ENCODE measurements at places on chromosomes 12 and 14. TPM values are rescaled to one million over a fixed set of nuclear protein-coding genes. Genes with fewer than 3 reads are reported as not detected.

DNA sequence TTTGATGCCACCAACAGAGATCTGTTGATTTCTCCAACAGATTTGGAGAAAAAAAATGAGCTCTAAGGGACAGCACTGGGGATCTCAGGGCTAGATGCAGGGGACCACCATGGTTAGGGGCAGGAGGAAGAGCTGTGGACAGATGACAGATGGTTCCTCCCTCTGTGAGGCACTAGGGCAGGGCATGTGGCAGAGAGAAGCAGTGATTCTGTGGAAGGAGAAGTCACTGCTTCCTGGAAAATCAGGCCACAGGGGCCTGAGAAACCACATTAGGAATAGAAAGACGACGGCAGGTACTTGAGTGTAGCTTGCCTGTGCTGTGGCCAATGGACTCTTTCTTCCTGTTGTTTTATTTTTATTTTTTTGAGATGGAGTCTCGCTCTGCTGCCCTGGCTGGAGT is 24.9 kb upstream of the TMED2 start:
- no peak for DNase-seq

DNA sequence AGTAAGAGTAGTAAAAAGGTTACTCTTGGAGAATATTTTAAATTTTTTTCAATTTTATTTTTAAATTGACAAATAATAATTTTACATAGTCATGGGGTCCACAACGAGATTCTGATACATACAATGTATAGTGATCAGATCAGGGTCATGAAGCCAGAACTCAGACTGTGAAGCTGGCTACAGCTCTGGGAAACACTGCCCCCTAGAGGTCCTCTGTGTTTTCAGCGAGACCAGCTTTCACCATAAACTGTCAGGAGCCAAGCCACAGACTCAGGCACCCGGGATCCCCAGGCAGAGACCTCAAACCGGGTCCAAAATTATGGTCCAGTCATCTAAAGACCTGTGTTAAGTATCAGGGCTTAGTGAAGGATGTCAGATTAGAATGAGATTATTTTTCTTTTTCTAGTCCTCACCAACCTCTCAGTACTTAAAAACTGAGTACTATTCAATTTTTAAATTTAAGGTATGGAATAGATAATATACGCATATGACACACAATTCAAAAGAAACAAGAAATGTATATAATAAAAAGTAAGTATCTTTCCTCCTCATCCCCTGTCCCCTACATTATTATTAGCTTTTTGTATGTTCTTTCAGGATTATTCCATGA is 397.1 kb downstream of the MDGA2 start:
- peak; percentile 33 for DNase-seq

DNA sequence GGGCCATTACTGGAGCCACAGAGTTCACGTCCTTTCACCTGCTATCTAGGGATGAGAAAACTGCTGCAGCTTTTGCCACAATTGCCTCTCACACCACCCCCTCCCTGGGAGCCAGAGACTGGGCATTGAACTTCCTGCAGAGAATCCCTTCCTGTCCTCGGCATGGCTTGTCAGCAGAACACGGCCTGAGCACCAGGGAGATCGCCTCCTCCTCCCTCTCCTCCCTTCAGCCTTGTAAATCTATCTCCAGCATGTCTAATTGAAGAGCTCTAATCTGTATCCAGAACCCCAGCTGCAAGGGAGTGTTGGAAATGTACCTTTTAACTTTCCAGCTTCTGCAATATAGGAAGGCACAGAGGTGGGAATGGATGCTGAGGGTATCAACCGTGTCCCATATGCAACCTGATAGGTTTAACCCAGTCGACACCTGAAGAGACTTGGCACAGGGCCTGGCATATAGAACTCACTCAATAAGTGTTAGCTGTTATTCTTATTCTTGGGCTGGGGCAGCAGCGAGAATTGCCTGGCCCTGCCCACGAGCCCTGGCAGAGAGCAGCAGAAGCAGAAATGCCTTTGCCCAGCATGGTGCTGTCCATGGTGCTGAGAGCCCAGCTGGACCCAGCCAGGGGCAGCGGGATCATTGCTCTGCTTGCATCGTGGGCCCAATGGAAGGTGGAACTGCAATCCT is 26.8 kb downstream of the TMEM63C start:
- DNase-seq = peak; percentile 87

GRCh38 chr12:22206111-22206728 is 128.3 kb downstream of the ST8SIA1 start:
- DNase-seq = no peak

GRCh38 chr12:69490920-69491643 is 20.9 kb downstream of the FRS2 start:
- no peak for DNase-seq

DNA sequence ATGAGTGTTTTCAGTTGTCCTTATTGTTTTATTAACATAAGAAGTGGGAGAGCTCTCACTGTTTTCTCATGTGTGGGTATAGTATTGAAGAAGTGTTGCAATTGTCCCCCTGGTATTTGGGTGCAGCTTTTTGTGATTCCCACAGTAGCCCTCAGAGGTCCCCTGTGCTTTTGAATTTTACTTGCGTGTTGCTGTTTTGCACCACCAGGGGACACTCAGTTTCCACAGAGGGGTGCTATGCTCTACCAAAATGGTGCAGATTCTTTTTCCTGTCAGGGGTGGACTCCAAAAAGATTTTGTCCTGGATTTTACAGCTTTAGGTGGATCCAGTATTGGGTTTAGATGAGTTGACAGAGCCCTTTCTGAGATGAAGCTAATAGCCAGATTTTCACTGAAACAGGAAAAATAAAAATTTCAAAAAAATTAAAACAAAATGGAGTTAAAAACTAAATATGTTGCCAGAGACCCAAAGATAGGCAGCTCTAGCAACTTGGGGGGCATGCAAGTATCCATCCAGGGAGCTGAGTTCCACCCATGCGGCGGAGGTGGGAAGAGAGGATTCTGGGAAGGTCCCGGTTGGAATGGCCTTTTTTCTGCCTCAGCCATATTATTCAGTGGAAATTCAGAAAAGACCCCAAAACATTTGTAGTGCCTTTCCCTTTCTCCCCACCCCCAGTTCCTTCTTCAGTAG is 50.2 kb downstream of the TTLL5 start:
- no peak for DNase-seq

GRCh38 chr12:57299514-57300016 is 48.6 kb upstream of the STAC3 start:
- no peak for DNase-seq

GRCh38 chr12:49098035-49098451 is 3.4 kb upstream of the DHH start:
- DNase-seq = peak; percentile 31

- DNase-seq = no peak
These were observed 43.4 kb upstream of the NR2C1 start for GRCh38 chr12:95116773-95117172.

GRCh38 chr14:99378782-99379214 is 101.9 kb downstream of the SETD3 start:
- no peak for DNase-seq

DNA sequence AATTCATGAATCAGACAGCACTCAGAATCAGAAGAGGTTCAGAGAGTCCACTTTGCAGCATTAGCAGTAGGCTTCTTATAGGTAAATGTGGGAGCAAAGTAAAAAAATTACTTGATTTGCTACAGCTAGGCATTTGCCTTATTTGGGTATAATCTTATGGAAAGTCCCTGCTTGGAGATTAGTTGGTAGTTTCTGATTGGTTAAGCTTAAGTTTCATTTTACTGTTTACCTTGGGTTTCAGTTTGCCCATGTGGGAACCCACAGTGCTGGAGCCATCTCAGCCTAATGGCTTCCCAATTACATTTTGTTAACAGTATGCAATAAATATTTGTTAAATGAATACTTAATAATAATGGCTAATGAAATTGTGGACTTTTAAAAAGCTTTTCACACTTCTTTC is 311.0 kb upstream of the FLRT2 start:
- no peak for DNase-seq

- no peak for DNase-seq
These were observed 127.5 kb downstream of the SMOC1 start for GRCh38 chr14:70006699-70007098.

DNA sequence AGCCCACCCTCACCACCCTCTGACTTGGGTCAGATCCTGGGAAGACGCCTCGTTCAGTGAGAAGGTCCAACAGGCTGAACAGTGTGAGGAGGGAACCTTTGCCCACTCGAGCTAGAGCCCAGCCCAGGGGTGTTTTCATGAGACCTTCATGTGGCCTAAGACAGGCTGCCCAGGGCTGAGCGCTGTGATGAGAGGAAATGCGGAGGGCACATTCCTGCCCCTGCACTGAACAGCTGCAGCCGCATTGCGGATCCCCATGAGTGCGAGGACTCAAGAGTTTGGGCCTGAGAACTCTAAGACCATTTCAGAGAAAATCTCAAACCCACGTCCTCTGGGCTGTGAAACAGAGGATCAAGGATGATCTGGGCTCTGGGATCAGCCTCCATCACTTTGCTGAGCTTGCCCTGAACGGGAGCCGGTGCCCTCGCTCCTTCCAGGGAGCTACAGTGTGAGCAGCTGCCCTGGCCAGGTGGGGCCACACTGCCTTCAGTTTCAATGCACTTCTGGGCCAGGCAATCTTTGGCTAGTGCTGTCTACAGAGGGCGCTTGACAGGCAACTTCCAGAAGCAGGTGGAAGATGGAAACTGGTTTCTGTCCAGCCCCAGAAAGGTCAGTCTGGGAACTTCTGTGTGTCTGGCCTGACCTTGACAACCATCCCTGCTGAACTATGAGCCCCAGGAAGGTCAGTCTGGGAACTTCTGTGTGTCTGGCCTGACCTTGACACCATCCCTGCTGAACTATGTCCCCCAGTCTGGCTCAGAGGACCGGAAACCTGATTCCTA is 43.5 kb upstream of the P2RX7 start:
- no peak for DNase-seq

GRCh38 chr14:41605550-41606281 is 960 bp upstream of the LRFN5 start:
- DNase-seq = peak; percentile 73

Gene TAS2R10
- polyA plus RNA-seq = 1.6 TPM

Gene NEUROD4
- polyA plus RNA-seq = not detected

Gene ABCD2
- not detected for polyA plus RNA-seq

Gene TDP1
- polyA plus RNA-seq = 24.2 TPM

Gene ENO2
- polyA plus RNA-seq = 12.6 TPM

Gene KCNH5
- polyA plus RNA-seq = 0.10 TPM

Data from renal pelvis (tissue), 12 donors.